Activated CD4-positive, alpha-beta T cell treated with anti-CD3 and anti-CD28 coated beads, Interleukin-2, amount 50 U/mL, for 1 hour (primary cell): ENCODE measurements at places on chromosomes 11 and 22.

- no peak for DNase-seq
These were observed 311.0 kb downstream of the SBF2 start for GRCh38 chr11:9982796-9983579.

GRCh38 chr22:17368554-17369438 is 464 bp upstream of the CECR2 start:
- DNase-seq: no peak

DNA sequence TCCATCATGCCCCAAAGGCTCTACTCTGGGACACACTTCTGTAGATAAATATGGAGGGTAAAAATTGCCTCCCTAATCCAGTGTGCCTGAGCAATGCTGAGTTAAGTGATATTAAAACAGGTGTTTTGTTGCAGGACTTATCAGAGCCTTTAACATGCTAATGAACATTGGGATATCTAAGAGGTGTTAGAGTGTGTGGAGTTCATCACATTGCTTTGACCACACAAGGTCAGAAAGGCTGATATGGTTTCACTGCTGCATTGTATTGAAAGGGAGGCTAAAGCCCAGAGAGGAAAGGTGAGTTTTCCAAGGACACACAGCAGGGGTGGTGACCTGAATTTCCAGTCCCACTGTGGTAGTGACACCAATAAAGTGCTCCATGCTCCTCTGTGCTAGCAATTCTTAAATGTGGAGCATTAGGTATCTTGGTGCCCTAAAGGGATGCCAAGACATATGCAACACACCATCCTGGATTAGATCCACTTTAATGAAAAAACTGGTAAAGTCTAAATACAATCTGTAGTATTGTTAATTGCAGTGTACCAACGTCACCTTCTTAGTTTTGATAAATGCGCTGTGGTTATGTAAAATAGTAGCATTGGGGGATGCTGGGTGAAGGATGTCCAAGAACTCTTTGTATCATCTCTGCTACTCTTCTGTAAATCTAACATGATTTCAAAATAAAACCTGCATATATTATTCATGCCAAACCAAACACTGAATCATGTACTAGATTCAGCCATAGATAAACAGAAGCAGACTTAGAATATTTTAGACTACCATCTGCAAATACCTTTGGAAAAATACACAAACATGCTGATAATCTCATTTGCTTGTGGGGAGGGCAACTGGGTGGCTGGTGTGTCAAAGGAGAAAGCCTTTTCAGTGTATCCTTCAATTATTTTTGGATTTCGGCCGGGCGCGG is 45.8 kb downstream of the MIAT start:
- DNase-seq: no peak

DNA sequence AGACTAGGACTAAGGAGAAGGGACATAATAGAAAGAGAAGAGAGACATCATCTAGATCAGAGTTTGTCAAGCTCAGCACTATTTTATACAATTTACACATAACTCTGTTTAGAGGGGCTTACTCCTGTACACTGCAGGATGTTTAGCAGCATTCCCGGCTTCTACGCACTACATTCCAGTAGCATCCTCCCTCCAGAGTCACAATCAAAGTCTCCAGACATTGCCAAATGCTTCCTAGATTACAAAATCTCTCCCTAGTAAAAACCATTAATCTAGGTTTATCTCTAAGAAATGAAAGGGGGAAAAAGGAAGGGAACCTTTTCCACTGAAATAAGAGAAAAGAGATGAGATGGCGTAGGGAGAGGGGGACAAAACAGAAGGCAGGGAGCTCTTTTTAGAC is 4.0 kb downstream of the USP28 start:
- no peak for DNase-seq

DNA sequence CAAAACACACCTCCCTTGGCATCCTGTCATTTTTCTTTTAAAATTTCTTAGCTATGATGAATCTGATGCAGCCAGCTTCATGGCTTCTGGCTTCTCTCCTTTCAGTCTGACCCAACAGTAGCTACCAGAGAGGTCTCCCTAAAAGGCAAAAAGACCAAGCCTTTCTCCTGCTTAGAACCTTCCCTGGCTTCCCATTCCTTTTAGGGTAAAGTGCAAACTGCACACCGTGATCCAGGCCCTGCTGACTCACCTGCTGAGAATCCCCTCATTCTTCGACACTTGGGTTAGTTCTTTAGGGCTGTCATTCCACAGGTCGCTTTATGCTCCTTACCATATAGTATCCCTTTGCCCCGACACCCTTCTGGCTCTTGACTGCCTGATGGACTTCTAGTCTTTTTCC is 362.4 kb downstream of the MIAT start:
- DNase-seq: no peak

- peak; percentile 88 for DNase-seq
These were observed at the start of gene SYVN1 for GRCh38 chr11:65134240-65134951. Gene SYVN1, minus strand, starts transcription at chr11:65134519. Its CDS starts 918 bp downstream, at chr11:65133601.

GRCh38 chr11:79086056-79086455 is 354.8 kb downstream of the TENM4 start:
- DNase-seq: no peak

- DNase-seq: no peak
These were observed 476.9 kb upstream of the CADM1 start for GRCh38 chr11:115981104-115981481.

DNA sequence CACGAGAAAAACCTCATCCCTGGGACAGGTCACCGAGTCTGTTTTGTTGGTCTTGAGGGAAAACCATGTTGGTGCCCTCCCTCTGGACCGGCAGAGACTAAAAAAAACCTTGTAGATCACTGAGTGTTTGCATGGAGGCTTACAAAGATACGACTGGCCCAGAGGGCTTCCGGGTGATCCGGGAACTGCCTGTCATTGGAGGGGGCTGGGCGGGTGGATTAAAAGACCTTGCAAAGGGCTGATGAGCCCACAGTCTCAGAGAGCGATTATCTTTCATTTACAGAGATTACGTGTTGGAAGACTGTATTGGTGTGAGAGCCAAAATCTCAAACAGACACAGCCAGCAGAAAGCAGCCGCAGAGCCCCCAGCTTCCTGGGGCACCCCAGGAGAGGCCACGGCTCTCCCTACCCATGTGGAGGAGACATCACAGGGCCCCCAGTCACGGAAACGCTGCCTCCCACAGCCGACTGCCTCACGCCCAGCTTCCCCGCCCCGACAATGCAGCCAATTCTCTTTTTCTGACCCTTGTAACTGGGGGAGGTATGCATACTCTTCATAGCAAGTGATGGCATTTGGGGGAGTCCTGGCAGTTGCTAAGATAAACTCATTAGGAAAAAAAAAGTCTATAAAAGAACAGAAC is 426.4 kb downstream of the CTTN start:
- no peak for DNase-seq

DNA sequence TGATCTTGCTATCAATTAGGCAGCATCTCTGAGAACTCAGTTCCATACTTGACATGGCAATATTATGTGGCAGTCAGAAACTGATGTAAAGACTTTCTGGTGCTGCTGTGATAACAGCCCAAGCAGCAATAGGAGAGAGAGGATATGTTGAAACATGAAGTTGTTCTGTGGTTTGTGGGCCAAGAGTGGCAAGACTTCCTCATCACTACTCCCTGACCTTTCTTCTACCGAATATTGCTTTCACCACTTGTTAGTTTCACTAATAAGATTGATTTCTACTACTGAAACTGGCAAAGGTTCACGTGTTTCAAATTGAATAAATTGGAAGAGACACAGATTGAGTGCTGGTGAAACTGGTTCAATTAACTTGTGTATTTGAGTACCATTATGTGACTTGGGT is 852.6 kb upstream of the RAG2 start:
- DNase-seq: no peak

GRCh38 chr11:65612691-65613090 is 1.3 kb downstream of the MAP3K11 start:
- DNase-seq: no peak

GRCh38 chr11:16959602-16960001 is 54.6 kb downstream of the PLEKHA7 start:
- no peak for DNase-seq
